ENCODE measurements at places on chromosomes 1 and 21.

- no peaks in the 10 kb centered on the region for H3K4me1 ChIP-seq
- H3K27me3 ChIP-seq = no peaks in the 10 kb centered on the region
- DNase-seq = no peak
- H3K27ac ChIP-seq = no peak overlapping the region
- no peak overlapping the region for H3K4me3 ChIP-seq
These were observed 87.5 kb upstream of the ACTL8 start for GRCh38 chr1:17667641-17668040.

GRCh38 chr1:208841436-208841835 is 597.3 kb upstream of the PLXNA2 start:
- no peaks in the 10 kb centered on the region for H3K4me1 ChIP-seq
- DNase-seq = no peak
- H3K27me3 ChIP-seq = no peaks in the 10 kb centered on the region

- no peaks in the 10 kb centered on the region for H3K4me1 ChIP-seq
- no peaks in the 10 kb centered on the region for H3K36me3 ChIP-seq
- H3K4me3 ChIP-seq = no peak overlapping the region
- DNase-seq = no peak
- H3K27ac ChIP-seq = no peak overlapping the region
These were observed 5.3 kb upstream of the TMEM52 start for GRCh38 chr1:1924386-1924785.

DNA sequence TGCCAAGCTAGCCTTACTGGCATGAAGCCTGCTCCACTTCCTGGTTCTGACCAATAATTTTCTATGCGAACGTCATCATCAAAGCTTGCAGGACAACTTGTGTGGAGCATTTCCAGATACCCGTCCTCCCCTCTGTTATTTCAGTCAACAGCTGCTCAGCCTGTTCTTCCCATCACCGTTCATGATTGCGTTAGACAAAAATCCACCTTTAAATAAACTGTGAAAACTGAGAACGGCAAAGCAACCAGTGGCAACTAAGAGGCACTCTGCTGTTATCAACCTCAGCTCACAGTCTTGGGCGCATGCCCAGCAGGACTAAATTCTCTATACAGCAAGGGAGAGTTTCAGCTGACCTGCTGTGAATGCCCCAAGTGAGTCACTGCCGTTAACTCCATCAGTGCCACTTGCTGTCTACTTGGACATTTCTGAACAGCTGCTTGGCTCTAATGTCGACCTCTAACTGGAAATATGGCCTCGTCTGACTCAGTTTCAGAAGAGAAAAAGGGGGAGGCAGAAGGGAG is 207.4 kb upstream of the RUNX1 start:
- H3K4me1 ChIP-seq = no peaks in the 10 kb centered on the region
- no peak overlapping the region for H3K4me3 ChIP-seq
- H3K36me3 ChIP-seq = peaks cover 2% of the 10 kb centered on the region
- H3K27ac ChIP-seq = no peak overlapping the region
- no peak for DNase-seq
- H3K27me3 ChIP-seq = no peaks in the 10 kb centered on the region

DNA sequence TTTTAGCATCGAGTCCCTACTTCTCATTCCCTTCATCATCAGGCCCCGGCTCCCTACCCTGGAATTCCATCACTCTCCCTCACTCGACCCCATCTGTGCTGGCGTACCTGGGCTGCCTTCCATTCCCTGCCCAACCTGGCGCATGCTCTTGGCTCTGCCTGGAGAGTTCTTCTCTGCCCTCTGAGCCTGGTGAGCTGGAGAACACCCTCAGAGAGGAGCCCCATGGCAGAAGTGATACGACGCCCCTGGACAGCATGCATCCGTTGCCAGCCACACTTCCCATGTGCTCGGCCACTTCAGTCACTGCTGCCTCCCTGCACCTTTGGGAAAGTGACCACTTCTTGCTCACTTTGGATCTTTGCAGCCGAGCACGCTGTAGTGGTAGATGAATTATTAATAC is 30.1 kb downstream of the OLFML2B start:
- no peak overlapping the region for H3K27ac ChIP-seq
- no peak for DNase-seq
- H3K36me3 ChIP-seq = no peaks in the 10 kb centered on the region
- no peaks in the 10 kb centered on the region for H3K4me1 ChIP-seq
- H3K4me3 ChIP-seq = no peak overlapping the region
